ENCODE measurements at places on chromosomes 3 and 15. TPM values are rescaled to one million over a fixed set of nuclear protein-coding genes. Genes with fewer than 3 reads are reported as not detected.

The TLR9 gene
- total RNA-seq = 0.64 TPM

The ISG20 gene
- 379 TPM for total RNA-seq

The ITIH3 gene
- not detected for total RNA-seq

The SPATA12 gene
- total RNA-seq = not detected

The P2RY1 gene
- total RNA-seq = 1.1 TPM

The FSIP1 gene
- 0.56 TPM for total RNA-seq

The MCF2L2 gene
- total RNA-seq = 6.0 TPM

The CPNE4 gene
- not detected for total RNA-seq

The GASK1A gene
- not detected for total RNA-seq

The NEDD4 gene
- 9.9 TPM for total RNA-seq

The POLR2M gene
- total RNA-seq = 66.5 TPM

The UBA7 gene
- total RNA-seq = 212 TPM

The PP2D1 gene
- total RNA-seq = not detected

The IGSF10 gene
- not detected for total RNA-seq

The DNAJA4 gene
- 35.8 TPM for total RNA-seq

The PRRT3 gene
- total RNA-seq = 3.5 TPM

The DISP2 gene
- 0.23 TPM for total RNA-seq

The GOLGA8O gene
- total RNA-seq = 6.3 TPM

The TEX55 gene
- not detected for total RNA-seq

The LRRC57 gene
- total RNA-seq = 22.9 TPM

The ZNF662 gene
- not detected for total RNA-seq

The IL17RE gene
- 0.68 TPM for total RNA-seq

The DUOXA2 gene
- not detected for total RNA-seq

The CPN2 gene
- not detected for total RNA-seq

The CSPG4 gene
- not detected for total RNA-seq

The TMEM266 gene
- total RNA-seq = not detected

The CPNE9 gene
- not detected for total RNA-seq

The BOC gene
- not detected for total RNA-seq

The ZKSCAN7 gene
- total RNA-seq = 1.9 TPM

The LSAMP gene
- total RNA-seq = not detected

The RTP1 gene
- not detected for total RNA-seq

The REC114 gene
- total RNA-seq = not detected

The RBMS3 gene
- 3.0 TPM for total RNA-seq

The CCR3 gene
- 1.4 TPM for total RNA-seq

The PCSK6 gene
- 0.44 TPM for total RNA-seq

The HLTF gene
- 37.7 TPM for total RNA-seq

The CP gene
- total RNA-seq = not detected

The SLC22A13 gene
- 1.1 TPM for total RNA-seq

The MFGE8 gene
- 38.1 TPM for total RNA-seq

The ZNF620 gene
- 8.3 TPM for total RNA-seq

The AGBL1 gene
- total RNA-seq = not detected

The SLC38A3 gene
- not detected for total RNA-seq

The TMIE gene
- not detected for total RNA-seq

The ISL2 gene
- total RNA-seq = 3.2 TPM

The SST gene
- total RNA-seq = not detected

The CPLX3 gene
- total RNA-seq = not detected

The NMNAT3 gene
- 0.80 TPM for total RNA-seq

The C15orf61 gene
- total RNA-seq = 3.8 TPM

The EFCC1 gene
- 0.09 TPM for total RNA-seq

The SI gene
- not detected for total RNA-seq

The CKMT1A gene
- not detected for total RNA-seq

The PIGX gene
- 40.5 TPM for total RNA-seq

The ASB14 gene
- total RNA-seq = not detected

The SLC51B gene
- total RNA-seq = not detected
